ENCODE measurements at places on chromosomes 12 and 14. TPM values are rescaled to one million over a fixed set of nuclear protein-coding genes. Genes with fewer than 3 reads are reported as not detected.

- peak; percentile 34 for DNase-seq
Observed at GRCh38 chr12:52370926-52371608, 3.8 kb upstream of the KRT85 start.

GRCh38 chr12:14920475-14921126 is 17.7 kb downstream of the ERP27 start:
- no peak for DNase-seq

The GPRC5D gene
- 0.71 TPM for polyA plus RNA-seq

DNA sequence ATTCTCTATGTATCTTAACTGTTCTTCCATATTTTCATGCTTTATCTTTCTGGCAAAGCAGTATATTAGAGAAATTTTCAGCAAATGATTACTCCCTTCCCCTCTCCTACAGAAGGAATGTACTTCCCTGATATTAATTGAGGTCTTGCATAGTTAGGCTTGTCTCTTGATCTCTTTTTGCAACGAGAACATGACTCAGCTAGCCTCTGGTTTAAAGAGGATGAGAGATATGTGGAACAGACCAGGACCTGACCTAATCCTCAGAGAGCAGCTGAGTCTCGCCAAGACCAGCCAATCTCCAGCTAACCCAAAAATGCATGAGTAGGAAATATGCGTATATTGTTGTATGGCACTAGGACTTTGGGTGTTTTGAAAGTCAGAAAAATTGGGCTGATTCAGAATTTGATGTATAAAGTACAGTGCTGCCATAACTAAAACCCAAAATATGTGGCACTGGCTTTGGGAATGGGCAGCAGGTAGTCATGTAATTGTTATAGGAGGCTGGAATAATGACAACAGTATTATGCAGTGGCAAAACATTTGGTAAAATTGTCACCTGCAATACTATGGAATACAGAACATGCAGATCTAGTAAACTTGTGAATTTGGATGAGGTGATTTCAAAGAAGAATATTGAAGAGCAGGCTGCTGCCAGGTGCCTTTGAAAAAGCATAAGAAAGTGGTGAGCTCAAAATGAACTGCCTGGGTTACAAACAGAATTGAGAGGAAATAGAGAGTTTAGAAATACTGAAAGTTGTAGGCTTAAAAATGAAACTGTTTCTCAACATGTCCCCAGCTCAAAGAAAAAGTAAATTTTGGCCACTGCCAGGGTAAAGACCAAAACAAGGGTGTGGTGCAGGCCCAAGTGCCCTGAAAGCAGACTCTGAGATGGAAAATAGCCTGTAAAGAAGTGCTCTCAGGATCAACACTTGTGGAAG is 9.3 kb upstream of the USP15 start:
- DNase-seq = no peak

DNA sequence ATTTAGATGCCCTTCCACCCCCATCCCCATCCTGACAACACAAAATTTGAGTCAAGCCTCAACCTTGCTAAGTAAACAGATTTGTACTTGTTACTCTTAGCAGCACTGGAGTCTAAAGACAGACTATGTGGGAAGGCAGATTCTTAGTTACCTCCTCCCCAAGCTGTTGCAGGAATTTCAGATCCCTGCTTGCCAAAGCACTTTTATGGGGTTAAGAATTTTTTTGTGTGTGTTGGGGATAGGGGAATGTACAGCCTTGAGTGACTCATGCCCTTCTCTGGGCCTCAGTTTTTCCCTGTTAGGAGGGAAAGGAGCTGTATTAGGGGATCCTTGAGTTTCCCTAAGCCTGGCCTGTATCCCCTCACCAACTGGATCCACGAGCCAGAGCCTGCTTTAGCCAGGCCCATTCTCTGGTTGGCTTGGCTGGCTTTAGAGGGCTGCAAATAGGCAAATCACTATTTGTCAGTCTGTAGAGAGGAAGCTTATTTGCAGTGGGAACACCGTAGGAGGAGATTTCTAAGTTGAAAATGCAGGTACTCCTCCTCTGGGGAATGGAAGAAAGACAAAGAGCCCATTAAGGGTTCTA is 27.7 kb upstream of the RNU6-8 start:
- DNase-seq = no peak

All from renal cortex interstitium (tissue), 15 donors.